ENCODE measurements at places on chromosomes 7 and 10.

DNA sequence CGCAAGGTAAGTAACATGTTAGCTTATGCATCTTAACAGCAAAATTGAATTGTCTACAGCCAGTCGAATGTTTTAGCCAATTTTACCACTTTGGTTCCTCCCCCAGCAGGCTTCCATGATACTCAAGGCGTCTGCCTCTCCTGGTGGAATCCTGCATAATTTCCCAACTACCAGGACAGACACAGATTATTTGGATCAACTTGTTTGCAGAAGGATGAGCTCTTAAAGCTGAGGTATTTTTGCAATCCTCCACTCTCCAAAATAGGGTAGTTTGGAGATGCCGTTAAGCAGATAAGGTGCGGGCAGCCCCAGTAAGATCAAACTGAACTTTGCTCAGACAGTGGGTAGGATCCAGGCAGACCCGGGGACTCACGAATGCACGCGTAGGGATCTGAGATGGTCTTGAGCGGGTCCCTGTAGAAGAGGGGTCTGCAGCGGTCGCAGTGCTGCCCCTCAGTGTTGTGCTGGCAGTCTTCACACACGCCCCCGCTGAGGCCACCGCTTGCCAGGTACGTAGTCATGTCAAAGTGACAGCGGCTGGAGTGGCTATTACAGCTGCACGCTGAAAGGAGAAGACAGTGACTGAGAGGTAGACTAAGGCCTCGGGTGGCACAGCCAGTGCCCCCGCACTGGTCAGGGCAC lies 27.4 kb downstream of the LAMB4 start:
- no peak for DNase-seq

DNA sequence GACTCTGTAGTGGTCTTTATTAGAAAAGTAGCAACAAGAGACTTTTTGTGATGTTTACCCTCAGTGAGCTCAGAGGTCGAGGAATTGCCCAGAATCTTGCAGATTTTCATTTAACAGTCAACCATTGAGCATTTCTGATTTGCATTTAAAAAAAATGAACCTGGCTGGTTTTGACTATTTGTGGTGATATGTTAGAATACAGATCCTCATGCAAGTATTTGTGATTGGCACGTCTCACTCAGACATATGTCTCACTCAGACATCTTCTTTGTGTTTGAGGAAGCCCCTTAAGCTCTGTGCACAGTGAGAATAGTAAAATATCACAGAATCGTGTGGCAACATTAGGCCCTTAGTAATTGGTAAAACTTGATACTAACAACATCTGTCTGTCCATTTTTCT lies 113.2 kb downstream of the SND1 start:
- no peak for DNase-seq

GRCh38 chr7:44292876-44293560 lies 32.4 kb downstream of the CAMK2B start:
- DNase-seq = no peak

- no peak for DNase-seq
These were observed 44.6 kb downstream of the MTERF1 start for GRCh38 chr7:91835826-91836368.

DNA sequence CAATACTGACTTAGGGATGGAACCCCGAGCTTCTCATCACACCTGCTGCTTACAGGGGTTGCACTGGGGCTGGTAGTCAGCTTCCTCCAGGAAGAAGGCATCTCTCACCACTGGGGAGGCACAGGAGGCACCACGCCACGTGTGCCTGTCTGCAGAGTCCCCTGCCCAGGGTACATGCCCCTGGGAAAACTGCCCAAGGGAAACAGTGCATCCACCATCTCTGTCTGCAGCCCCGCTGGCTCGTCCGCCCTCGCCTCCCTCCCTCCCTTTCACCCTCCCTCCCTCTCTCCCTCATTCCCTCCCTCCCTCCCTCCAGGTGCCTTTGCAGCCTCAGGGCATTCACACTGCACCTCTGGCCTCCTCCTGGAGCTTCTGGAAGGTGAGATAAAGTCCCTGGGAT lies 101.1 kb downstream of the PTPRE start:
- no peak for DNase-seq

DNA sequence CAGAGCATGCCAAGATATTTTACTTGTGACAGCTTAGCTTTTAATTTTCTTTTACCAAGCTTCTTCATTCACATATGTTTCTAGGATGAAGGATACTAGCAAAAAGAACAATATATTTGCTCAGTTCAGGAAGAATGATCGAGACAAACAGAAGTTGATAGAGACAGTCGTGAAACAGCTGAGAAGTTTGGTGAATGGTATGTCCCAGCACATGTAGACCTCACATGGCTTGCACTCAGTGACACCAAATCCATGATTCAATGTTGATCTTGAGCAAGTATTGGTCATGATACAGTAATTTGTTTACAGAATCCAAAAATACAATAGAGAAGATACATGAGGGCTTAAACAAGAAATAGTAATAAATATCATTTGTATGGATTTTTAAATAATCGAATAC lies 2.5 kb upstream of the CYP26C1 start:
- DNase-seq = no peak

- no peak for DNase-seq
These were observed 234.1 kb upstream of the KIAA1217 start for GRCh38 chr10:23974746-23975272.
